ENCODE measurements at places on chromosomes 7 and 10. TPM values are rescaled to one million over a fixed set of nuclear protein-coding genes. Genes with fewer than 3 reads are reported as not detected.

The CTBP2 gene
- 31.1 TPM for total RNA-seq

The PSMC2 gene
- 115 TPM for total RNA-seq

The GIMAP8 gene
- total RNA-seq = 5.6 TPM

The HYAL4 gene
- 2.8 TPM for total RNA-seq

The CFAP46 gene
- 0.21 TPM for total RNA-seq

The CFAP43 gene
- total RNA-seq = 1.5 TPM

The PON2 gene
- total RNA-seq = 187 TPM

The AKR1C1 gene
- total RNA-seq = 23.3 TPM

DNA sequence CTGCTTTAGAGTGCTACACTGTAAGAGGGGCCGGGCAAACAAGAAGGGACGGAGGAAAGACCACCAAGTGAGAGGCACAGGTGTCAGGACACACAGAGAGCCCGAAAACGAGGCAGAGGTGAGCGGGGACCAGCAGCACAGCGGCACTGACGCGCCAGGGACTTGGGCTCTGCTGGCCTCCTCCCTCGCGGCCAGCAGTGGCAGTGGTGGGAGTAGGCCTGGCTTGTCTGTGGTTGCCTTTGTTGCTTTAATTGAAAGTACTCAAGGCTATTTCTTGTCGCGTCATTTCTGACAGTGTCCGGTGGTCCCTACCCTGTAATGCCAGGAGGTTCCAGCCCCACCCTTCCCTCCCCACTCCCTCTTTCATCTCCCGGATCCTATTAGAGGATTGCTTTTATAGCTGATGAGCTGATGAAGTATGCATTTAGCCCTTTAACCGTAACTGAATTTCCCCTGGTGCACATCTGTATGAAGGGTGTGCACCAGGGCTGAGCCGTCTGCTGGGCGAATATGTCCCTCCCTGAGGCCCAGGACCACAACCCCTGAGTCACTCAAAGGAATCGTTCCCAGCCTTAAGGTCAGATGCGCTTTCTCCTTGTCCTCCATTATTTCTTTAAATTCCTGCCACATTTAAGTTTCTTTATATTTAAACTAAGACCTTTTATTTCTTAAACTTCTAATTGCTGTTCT is 39.5 kb upstream of the FAM20C start:
- no peak overlapping the region for H3K4me3 ChIP-seq
- H3K36me3 ChIP-seq = no peaks in the 10 kb centered on the region
- peaks cover 15% of the 10 kb centered on the region for H3K4me1 ChIP-seq
- H3K27ac ChIP-seq = no peak overlapping the region
- no peaks in the 10 kb centered on the region for H3K27me3 ChIP-seq

DNA sequence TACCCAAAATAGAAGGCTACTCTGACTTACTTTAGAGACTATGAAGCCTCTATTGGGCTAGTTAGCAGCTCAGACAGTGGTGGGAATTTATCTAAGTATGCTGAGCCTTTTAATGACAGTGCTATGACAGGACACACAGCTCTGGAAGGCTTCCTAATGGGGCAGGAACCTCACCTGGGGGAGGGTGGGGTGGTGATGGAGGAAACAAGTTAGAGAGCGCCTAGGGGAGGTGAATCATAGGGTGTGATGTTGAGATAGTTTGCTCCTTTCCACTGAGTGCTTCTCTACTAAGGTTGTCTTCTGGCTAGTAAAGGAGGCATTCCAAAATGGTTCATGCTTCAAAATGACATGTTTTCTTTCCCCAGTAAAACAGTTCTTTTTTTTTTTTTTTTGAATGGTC is 42.1 kb downstream of the PPP1R9A start:
- no peak overlapping the region for H3K27ac ChIP-seq
- H3K4me1 ChIP-seq = no peaks in the 10 kb centered on the region
- H3K27me3 ChIP-seq = no peaks in the 10 kb centered on the region
- H3K36me3 ChIP-seq = no peaks in the 10 kb centered on the region

DNA sequence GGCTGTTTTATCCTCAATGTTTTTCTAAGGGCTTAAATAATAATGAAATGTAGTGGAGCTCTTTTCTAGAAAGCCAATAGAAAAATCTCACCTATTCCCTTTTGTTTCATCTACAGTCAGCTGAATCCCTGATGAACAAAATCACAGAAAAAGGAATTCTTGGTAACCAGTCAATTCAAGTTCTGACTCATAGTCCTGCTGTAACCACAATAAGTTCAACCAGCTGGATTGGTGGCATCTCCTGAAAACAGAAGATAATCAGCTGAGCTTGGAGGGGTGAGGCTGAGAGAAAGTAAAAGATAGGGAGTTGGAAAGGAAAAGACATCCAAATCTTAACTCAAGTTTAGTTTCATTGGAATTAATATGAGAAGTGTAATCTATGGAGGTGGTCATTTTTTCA is 772.1 kb downstream of the CCSER2 start:
- no peaks in the 10 kb centered on the region for H3K27me3 ChIP-seq
- no peak overlapping the region for H3K27ac ChIP-seq
- DNase-seq = no peak

GRCh38 chr10:4215963-4216575 is 431.1 kb upstream of the KLF6 start:
- no peak for DNase-seq
- H3K36me3 ChIP-seq = no peaks in the 10 kb centered on the region
- no peaks in the 10 kb centered on the region for H3K27me3 ChIP-seq
- H3K4me3 ChIP-seq = no peak overlapping the region
- no peak overlapping the region for H3K27ac ChIP-seq

DNA sequence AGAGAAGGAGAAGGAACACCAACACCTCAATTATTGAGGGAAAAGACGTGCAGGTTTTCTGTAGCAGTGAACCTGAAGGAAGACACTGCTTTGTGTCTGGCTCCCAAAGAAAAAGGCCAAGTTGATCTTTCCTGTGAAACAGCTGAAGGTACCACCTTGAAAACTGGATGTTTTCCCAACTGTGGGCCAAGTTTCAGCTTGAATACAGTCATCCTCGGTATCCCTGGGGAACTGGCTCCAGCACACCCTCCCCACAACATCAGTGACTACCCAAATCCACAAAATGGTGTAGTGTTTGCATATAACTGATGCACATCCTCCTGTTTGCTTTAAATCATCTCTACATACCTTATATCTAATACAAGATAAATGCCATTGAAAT is 297.0 kb upstream of the PITRM1 start:
- DNase-seq = no peak
- no peaks in the 10 kb centered on the region for H3K36me3 ChIP-seq
- H3K27me3 ChIP-seq = no peaks in the 10 kb centered on the region
- peak overlapping the region; percentile 92 for H3K27ac ChIP-seq
- H3K4me1 ChIP-seq = peaks cover 84% of the 10 kb centered on the region

GRCh38 chr10:114906981-114907380 is 31.0 kb upstream of the TRUB1 start:
- H3K27ac ChIP-seq = no peak overlapping the region
- DNase-seq = no peak
- H3K4me3 ChIP-seq = no peak overlapping the region
- no peaks in the 10 kb centered on the region for H3K27me3 ChIP-seq
- H3K4me1 ChIP-seq = no peaks in the 10 kb centered on the region

GRCh38 chr10:26467639-26468038 is 29.5 kb downstream of the APBB1IP start:
- H3K4me1 ChIP-seq = no peaks in the 10 kb centered on the region
- DNase-seq = no peak
- no peaks in the 10 kb centered on the region for H3K36me3 ChIP-seq
- H3K27ac ChIP-seq = no peak overlapping the region
- no peaks in the 10 kb centered on the region for H3K27me3 ChIP-seq

GRCh38 chr7:100430493-100431285 is 1.1 kb downstream of the MEPCE start:
- DNase-seq = no peak
- peak overlapping the region; percentile 96 for H3K4me3 ChIP-seq
- peaks cover 19% of the 10 kb centered on the region for H3K36me3 ChIP-seq

DNA sequence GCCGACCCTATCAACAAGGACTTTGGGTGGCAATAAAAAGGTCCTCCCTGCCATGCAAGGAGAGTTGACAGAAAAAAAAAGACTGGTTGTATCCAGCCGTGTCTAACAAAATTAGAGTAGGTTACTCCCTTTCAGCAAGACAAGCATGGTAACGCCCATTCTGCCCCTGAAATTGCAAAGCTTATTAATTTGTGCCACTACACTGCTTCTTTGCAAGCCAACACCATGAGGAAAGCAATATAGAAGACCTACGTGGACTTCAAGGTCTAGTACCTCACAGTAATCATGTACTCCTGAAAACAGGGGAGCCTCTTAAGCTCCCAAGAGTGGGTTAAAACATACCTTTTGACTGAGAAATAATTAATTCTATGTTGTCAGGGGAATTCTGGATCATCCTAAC is 90.3 kb downstream of the FRMPD2 start:
- no peaks in the 10 kb centered on the region for H3K4me1 ChIP-seq
- no peaks in the 10 kb centered on the region for H3K36me3 ChIP-seq
- DNase-seq = no peak
- H3K27ac ChIP-seq = no peak overlapping the region
- peaks cover 7% of the 10 kb centered on the region for H3K27me3 ChIP-seq

DNA sequence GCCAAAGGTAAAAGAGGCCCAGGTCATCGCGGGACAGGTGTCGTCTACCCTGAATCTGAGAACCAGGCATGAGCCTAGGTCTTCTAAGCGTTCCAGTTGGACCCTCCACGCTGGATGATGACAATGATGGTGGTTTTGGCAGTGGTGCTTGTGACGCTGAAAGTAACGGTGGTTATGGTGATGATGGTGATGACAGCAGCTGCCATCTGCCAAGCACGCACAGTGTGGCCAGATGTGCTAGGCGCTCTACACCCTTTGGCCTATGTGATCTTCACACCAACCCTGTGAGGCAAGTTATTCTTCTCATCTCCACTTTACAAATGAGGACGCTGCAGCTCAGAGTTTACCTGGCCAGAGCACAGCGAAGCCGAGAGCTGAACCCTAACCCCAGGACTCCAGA is 93.9 kb downstream of the FAM53B start:
- no peak overlapping the region for H3K27ac ChIP-seq
- no peak overlapping the region for H3K4me3 ChIP-seq
- no peaks in the 10 kb centered on the region for H3K27me3 ChIP-seq
- no peaks in the 10 kb centered on the region for H3K36me3 ChIP-seq
- no peak for DNase-seq

DNA sequence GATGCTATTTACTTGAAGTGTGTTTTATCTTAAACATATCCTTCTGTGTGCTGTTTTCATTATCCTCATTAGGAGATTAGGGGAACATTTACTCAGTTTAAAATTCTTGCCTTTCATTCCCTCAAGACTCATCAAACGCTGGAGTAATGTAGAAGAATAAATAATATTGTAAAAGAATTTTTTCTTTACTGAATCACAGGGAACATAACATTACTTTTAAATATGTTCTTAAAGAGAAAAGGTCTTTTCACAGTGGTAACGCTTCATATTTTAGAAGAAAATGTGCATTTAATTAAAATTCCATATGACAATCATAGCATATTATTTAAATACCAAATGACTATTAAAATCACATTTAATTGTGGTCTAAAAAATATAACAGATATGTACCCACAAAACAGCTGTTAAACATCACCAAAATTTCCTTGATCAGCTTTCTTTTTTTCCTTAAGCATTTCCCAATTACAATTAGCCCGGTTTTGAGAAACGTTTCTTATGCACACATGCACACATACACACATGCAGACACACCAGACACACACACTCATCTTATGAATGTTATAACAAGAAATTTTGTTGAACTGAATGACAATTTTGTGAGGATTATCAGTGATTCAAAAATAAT is 102.0 kb upstream of the GLI3 start:
- no peak overlapping the region for H3K27ac ChIP-seq
- H3K27me3 ChIP-seq = no peaks in the 10 kb centered on the region
- no peak overlapping the region for H3K4me3 ChIP-seq
- H3K4me1 ChIP-seq = no peaks in the 10 kb centered on the region
- no peak for DNase-seq
- H3K36me3 ChIP-seq = no peaks in the 10 kb centered on the region

- no peaks in the 10 kb centered on the region for H3K27me3 ChIP-seq
- H3K4me3 ChIP-seq = no peak overlapping the region
- H3K27ac ChIP-seq = no peak overlapping the region
- H3K4me1 ChIP-seq = no peaks in the 10 kb centered on the region
- H3K36me3 ChIP-seq = no peaks in the 10 kb centered on the region
- DNase-seq = no peak
Measured at GRCh38 chr7:28200598-28200997, 20.0 kb upstream of the JAZF1 start.

GRCh38 chr10:122478971-122479370 is 17.6 kb downstream of the HTRA1 start:
- no peak overlapping the region for H3K4me3 ChIP-seq
- peaks cover 46% of the 10 kb centered on the region for H3K4me1 ChIP-seq
- no peak for DNase-seq
- no peaks in the 10 kb centered on the region for H3K27me3 ChIP-seq
- H3K36me3 ChIP-seq = no peaks in the 10 kb centered on the region
- H3K27ac ChIP-seq = no peak overlapping the region

DNA sequence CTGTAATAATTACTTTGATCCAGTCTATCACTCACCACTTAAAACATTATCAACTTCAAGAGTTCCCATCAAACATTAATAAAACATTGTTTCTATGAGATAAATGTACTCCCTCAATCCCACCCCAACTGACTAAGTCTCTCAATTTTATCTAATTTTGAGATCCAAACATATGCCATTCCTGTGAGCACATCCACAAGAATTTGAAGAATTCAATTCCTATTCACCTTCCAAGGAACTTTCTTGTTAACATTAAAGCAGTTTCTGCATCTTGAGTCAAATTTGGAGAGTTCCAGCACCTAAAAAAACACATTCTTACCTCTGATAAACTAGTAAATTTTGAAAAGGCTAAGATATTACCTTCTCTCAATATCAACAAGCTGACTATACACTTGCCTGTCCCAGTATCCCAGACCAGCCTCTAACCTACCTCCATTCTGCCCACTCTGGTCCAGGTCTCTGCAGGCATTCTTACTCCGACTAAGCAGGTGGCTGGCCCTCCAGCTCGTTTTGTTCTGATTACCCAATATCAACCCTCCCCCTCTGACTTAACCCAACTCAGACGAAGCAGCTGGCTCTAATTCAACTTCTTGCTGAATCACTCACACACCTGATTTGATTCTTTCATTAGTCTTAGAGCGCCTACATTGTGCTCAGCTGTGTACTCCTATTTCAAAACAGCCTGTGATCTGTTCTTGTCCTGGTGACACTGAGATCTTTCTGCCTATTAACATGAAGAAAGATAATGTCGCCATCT is 275.2 kb downstream of the IPMK start:
- no peak for DNase-seq
- no peaks in the 10 kb centered on the region for H3K27me3 ChIP-seq
- no peak overlapping the region for H3K27ac ChIP-seq
- no peaks in the 10 kb centered on the region for H3K36me3 ChIP-seq
- H3K4me1 ChIP-seq = no peaks in the 10 kb centered on the region

DNA sequence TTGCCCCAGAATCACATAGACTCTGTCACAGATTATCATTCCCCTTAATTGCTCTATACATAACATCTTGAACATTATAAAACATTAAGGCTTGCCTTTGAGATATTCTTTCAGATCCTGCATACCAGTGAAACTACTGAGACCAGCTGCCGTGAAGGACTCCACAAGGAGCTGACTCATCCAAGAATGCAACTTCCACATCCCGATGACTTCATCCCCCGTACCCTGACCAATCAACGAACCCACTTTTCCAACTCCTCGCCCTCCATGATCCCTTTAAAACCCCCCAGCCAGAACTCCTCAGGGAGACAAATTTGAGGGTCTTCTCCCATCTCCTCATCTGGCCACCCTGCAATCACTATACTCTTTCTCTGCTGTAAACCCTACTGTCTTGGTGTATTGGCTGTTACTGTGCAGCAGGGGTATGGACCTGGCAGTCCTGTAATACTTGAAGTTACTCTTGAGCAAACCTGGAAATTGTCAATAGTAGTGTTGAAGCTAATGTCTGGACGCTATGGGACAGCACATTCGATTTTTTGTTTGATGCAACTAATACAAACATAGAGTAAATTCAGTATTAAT is 49.8 kb downstream of the HTR5A start:
- no peaks in the 10 kb centered on the region for H3K36me3 ChIP-seq
- H3K4me3 ChIP-seq = no peak overlapping the region
- no peak for DNase-seq
- H3K27me3 ChIP-seq = no peaks in the 10 kb centered on the region
- no peak overlapping the region for H3K27ac ChIP-seq
